Sciatic nerve (tissue), 2 donors: ENCODE measurements at places on chromosomes 1 and 21. TPM values are rescaled to one million over a fixed set of nuclear protein-coding genes. Genes with fewer than 3 reads are reported as not detected.

GRCh38 chr21:34846601-34847112 is 177.9 kb downstream of the CLIC6 start:
- no peak for DNase-seq

FCRL3 gene
- total RNA-seq = 1.2 TPM

HSPB7 gene
- 10.7 TPM for total RNA-seq

DNA sequence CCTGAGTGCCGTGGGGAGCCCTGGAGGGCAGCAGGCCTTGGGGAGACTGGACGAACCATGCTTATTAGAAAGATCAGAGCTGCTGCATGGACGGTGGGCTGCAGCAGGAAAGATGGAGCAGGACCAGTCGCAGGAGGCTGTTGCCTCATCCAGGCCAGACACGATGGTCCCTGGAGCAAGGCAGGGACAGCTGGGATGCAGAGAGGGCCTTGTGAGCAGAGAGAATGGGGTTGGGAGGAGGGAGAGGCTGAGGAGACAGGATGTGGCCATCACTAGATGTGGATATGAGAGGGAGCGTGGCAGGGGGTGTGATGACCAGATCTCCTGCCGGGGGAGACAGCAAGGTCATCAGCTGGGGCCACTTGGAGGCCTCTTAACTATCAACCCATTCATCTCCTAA is 727.6 kb downstream of the PTPRU start:
- DNase-seq = no peak

BATF3 gene
- 6.5 TPM for total RNA-seq

S100A2 gene
- 3.5 TPM for total RNA-seq

- DNase-seq = no peak
Measured at GRCh38 chr1:153515504-153516394, 20.0 kb downstream of the S100A6 start.

GRCh38 chr1:193850745-193851144 is 664.3 kb upstream of the B3GALT2 start:
- DNase-seq = no peak

- DNase-seq = no peak
Measured at GRCh38 chr1:207820568-207821463, 69.0 kb downstream of the CD46 start.

DNA sequence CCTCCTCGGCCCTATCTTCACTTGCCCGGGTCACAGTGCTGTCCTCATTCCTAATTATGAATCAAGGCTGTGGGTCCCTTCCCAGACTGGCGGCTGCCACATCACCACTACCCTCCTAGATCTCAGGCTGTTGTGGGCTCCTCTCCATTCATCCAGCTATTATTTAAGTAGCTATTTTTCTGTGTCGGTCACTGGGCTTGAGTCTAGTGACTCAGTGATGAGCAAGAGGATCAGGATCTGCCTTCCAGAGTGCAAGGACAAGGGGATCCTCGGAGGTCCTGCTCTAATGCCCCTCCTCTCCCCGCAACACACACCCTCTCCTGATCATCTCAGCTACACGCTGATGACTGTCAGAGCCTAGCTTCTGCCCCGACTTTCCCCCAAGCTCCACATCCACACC is 34.1 kb downstream of the CDCP2 start:
- no peak for DNase-seq

GRCh38 chr1:109243860-109244552 is 5.3 kb upstream of the CELSR2 start:
- DNase-seq = no peak

NBPF4 gene
- total RNA-seq = 0.18 TPM

GRCh38 chr1:50333595-50333974 is 89.7 kb downstream of the DMRTA2 start:
- DNase-seq = peak; percentile 72

GRCh38 chr1:165006831-165007230 is 349.7 kb downstream of the LMX1A start:
- no peak for DNase-seq

- DNase-seq = no peak
Measured at GRCh38 chr21:36446301-36446700, 33.6 kb downstream of the CLDN14 start.

- DNase-seq = no peak
Measured at GRCh38 chr1:30879940-30880677, 28.4 kb downstream of the SDC3 start.

DNA sequence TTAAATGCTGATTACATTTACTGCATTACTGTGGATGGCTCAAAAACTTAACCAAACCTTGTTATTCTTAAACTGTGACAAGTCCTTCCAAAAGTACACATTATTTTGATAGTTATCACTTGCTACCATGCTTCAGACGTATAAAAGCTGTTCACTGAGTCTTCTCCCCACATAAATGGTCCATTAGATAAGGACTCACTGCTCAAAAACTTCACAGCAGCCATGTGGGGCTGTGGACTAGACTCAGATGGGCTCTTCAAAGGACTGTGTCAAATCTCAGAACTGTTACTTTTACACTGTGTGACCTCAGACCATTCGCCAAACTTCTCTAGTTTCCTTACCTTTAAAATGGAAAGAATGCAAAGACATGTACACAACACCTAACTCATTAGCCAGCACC is 11.6 kb downstream of the SCAF4 start:
- DNase-seq = no peak

KCNJ10 gene
- 23.7 TPM for total RNA-seq

DNA sequence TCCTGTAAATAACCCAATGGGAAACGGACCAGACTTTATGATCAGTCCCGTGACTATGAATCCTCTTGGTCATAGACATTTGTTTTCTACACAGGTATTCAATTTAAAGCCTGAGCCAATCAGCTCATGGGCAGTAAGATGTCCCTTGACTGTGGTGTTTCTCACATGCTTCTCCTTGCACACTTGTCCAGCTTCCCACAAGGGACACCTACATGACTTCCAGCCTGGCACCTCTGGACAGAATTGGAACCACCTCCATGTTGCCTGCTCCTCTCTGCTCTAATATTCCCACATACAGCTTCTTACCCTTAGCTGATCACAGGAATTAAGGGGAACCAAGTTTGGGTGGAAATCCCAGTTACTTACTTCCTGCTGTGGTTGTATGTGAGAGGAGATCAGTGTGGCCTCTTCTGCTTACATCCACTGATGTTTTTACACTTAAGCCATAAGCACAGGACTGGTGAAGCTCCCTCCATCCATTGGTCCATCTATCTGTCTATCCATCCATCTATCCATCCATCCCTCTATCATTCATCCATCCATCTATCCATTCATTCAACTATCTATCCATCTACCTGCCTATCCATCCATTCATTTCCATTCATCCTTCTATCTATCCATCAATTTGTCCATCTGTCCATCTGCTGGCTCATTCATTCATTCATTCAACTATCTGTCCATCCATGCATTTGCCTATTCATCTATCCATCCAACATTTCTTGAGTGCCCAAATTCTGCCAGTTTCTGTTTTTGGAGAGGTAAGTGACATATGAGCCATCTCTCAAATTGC is 16.4 kb downstream of the RUNX1 start:
- no peak for DNase-seq

RABGGTB gene
- total RNA-seq = 57.2 TPM

DNA sequence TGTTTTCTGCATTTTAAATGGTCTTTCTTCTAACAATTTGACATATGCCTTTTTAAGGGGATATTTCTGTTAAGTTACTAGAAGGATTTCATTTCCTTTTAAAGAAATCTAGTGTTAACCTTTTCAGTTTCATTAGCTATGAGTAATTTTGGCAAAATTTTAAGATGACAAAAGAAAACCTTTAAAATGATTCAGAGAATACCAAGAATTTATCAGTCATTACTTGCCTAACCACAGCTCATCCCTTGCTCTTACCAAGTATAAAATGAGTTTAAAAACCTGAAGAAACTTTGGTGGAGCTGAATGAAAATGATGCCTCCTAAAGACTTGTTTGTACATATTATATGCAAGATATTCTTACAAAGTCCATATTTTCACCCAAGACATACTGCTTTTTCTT is 101.7 kb downstream of the NEK7 start:
- DNase-seq = no peak

GRCh38 chr21:45388611-45389296 is 16.2 kb upstream of the COL18A1 start:
- DNase-seq = peak; percentile 47

GRCh38 chr1:222326006-222326709 is 221.7 kb downstream of the HHIPL2 start:
- DNase-seq = no peak

BRDT gene
- not detected for total RNA-seq

PTPN14 gene
- total RNA-seq = 85.9 TPM

LRRC53 gene
- not detected for total RNA-seq

DNA sequence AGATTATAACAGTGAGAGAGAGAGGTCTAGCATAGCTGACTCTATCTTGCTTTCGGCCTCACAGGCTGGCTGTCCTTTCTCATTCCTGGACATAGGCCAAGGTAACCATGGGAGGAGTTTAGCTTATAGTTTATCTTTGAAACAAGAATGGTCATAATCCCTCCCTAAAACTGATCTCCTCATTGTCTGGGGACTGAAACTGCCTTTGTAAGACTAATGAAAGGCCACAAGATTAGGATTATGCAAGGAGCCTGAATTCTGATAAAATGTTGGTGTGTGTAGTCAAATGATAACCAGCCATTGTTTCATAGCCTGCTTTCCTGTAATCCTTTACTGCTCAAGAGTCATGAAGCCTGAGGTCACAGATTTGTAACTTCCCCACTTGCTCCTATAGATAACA is 131.9 kb upstream of the LYPLAL1 start:
- no peak for DNase-seq

S100A12 gene
- 15.3 TPM for total RNA-seq

DNA sequence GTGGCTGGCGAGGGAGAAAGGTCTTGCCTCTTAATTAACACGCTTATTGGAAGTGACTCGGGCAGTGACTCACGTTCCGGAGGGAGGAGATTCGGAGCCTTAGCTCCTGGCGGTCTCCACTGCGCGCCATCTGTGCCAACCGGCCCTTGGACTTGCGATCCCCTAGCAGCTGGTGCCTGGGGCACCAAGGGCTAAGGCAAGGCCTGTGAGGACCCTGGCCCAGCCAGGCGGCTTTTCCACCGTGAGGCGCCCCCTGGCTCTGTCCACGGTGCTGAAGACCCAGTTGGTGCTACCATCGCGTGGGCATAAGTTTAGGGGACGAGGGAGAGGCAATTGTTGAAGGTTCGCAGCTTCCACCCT is 1.3 kb upstream of the SYT6 start:
- DNase-seq = no peak

GRCh38 chr21:26185021-26185420 is 14.5 kb upstream of the APP start:
- no peak for DNase-seq

- DNase-seq = no peak
Measured at GRCh38 chr1:29392036-29392435, 155.7 kb downstream of the PTPRU start.

DNA sequence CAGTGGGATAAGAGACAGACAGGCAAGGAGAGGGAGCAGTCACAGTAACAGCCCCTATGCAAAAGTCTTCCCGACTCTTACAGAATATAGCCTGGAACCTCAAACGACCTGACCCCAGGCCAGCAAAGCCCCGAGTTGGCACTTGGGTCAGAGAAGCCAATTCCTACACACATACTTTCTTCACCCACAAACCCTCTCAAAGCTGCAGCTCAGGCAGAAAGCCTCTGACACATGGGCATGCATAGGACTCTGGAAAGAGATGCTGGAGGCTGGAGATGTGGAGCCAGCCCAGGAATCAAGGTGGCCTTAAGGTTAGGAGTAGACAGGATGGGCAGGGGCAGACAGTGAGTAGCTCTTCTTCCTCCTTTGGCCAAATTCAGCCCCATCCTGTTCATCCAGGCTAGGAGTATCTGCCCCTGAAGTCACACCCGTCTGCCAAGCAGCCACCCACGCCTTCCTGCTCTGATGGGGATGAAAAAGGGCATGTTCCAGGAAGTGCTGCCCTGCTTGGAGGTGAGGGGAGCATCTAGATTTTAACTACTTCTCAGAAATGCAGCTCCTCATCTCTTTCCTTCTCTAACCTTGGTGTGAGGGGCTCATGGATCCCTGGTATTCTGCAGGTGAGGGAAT is 7.8 kb downstream of the SLC41A1 start:
- no peak for DNase-seq

OXCT2 gene
- total RNA-seq = 8.5 TPM

DNA sequence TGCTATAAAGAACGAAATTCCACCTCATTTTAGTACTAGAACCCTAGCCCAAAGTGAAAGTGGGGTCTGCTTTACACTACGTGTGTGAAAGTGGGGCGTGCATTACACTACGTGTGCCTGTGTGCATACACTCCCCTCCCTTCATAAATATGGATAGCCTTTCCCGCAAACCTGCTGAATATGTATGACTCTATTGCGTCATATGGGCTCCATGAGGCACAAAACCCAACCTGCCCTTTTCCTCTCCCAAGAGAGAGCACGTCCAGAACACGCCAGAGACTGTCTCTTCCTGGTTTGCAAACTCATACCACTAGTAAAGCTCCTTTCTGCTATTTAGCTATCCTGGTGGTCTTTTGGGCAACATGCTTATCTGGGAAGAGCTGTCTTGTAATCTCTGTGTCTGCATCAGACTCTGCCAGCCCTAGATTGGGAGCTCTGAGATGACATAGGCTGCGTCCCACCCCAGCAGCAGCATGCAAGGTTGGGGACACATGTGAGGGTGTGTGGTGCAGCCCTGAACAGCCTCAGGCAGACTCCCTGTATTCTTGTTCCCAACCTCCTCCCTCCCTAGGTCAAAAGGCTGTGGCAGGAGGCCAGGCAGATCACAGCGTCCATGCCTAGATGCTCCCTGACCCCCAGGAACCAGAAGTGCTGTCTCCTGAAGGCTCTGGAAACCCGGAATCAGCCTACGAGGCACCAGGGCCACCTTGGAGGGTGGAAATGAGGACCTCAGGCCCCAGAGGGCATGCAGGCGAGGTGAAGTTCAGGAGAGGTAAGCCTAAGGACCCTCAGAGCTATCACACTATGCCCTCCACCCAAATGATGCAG is 12.3 kb upstream of the PADI1 start:
- no peak for DNase-seq

- DNase-seq = no peak
Measured at GRCh38 chr1:22507587-22507986, 55.7 kb upstream of the EPHA8 start.
